ENCODE measurements at places on chromosomes 4 and X.

DNA sequence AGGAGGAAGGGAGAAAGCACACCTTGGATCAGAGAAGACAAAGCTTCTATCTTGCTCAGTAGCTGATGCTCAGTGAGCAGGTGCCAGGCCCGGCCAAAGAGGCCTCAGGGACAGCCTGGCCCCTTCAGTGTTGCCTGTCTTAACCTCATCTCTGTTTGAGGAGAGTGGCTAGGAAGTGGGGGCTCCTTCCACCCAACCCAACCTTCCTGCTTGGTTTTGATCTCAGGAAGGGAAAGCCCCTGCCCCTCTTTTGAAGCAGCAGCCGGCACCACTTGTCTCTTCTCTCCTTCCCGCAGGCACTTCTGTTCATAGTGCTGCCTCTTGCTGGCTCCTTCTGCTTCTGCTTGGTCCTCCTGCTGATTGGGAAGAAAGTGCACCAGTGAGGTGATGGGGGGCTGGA, 2.4 kb upstream of the AFF2 start:
- no peak for DNase-seq

DNA sequence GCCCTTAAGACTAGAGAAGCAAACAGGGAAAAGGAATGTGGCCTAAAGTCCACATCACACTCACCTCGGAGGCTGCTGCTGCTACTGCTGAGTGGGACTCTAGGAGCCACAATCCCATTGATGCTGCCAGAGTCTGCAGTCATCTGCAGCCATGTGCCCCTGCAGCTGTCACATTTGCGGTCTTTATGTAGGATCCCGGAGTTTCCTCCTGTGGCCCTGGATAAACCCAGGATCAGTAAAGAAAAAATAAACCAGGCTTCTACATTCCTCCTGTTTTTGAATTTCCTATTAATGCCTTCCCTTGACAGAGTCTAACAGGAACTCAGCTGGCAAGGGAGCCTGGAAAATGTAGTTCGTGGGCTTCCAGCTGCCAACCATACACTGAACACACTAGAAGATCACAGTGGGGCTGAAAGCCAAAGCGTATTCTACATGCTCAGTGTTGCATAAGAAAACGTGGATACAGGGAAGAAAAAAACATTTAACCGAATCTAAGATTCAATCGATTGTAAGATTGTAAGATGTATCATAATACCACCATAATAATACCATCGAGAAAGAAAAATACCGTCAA, 10.3 kb upstream of the PHEX start:
- DNase-seq, result no peak

GRCh38 chr4:186770481-186771175, 47.0 kb upstream of the FAT1 start:
- DNase-seq, result no peak

GRCh38 chr4:113303315-113303714, 253.9 kb downstream of the ANK2 start:
- DNase-seq, result no peak

GRCh38 chr4:57078685-57079521, 31.3 kb downstream of the IGFBP7 start:
- no peak for DNase-seq

- DNase-seq, result no peak
Measured at GRCh38 chr4:143381189-143382118, 44.8 kb downstream of the GAB1 start.

Measured in amniotic stem cell (primary cell).